SJSA1 (cell line): ENCODE measurements at places on chromosomes 2 and 18.
A peak's percentile ranks its signal among the peaks of the same experiment; 100 is the strongest.

DNA sequence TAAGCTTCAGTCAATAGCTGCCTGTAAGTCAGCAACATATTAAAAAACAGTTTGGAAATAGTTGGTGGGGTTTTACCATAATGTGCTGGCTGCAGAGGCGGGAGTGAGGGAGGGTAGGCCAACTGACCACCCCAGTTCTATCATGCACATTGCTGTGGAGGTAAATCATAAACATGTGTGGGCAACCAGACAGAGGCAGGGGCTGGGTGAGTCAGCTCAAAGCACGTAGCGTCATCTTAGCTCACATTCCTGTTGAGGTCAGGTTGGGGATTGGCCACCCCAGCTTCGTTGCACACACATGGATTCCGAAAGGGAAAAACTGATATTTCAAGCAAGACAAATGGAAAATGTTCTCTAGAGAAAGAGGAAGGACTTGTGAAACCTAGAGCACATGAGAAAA, 19.5 kb downstream of the GPR45 start:
- no peak overlapping the region for H3K4me3 ChIP-seq
- DNase-seq = peak; percentile 94

DNA sequence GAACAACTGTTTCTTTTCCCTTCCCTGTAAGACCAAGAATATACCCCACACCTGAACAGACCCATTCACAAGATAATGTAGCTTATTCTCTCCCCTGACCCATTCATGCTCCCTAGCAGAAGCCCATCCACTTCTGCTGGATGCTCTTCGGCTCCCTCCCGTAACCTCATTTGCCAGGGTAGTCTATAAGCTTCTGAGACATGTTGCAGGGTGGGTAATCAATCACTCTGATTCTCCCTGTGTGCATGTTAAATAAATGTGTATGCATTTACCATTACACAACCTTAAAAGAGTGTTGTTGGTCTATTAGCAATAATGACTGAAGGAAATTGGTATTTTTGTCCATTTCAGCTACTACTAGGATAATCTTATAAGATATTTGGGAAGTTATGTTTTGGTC, 1.3 kb downstream of the SLC19A3 start:
- no peak for DNase-seq
- H3K4me1 ChIP-seq = 0 out of 2 replicates have a peak, but pooled peaks cover 4% of the 10 kb centered on the region
- peaks cover 5% of the 10 kb centered on the region; the same call in 1 of the 2 replicates for H3K27me3 ChIP-seq
- no peak overlapping the region for H3K4me3 ChIP-seq

- H3K4me3 ChIP-seq = no peak overlapping the region
- H3K36me3 ChIP-seq = peaks cover 11% of the 10 kb centered on the region; the same call in 1 of the 2 replicates
- no peak overlapping the region for H3K27ac ChIP-seq
- 0 out of 2 replicates have a peak, but pooled peaks cover 4% of the 10 kb centered on the region for H3K4me1 ChIP-seq
Observed at GRCh38 chr2:181073896-181074295, 93.5 kb downstream of the UBE2E3 start.

GRCh38 chr2:61074100-61074499, 8.4 kb downstream of the SANBR start:
- DNase-seq = no peak
- no peak overlapping the region for H3K4me3 ChIP-seq
- no peaks in the 10 kb centered on the region for H3K27me3 ChIP-seq
- no peaks in the 10 kb centered on the region for H3K4me1 ChIP-seq
- no peak overlapping the region for H3K27ac ChIP-seq

- no peaks in the 10 kb centered on the region for H3K36me3 ChIP-seq
- no peak overlapping the region for H3K4me3 ChIP-seq
- peaks cover 6% of the 10 kb centered on the region; the same call in 1 of the 2 replicates for H3K4me1 ChIP-seq
- H3K27me3 ChIP-seq = no peaks in the 10 kb centered on the region
- no peak for DNase-seq
- H3K27ac ChIP-seq = no peak overlapping the region
Observed at GRCh38 chr18:13453714-13454113, 235.2 kb downstream of the LDLRAD4 start.
